Uterus (tissue), 4 donors: ENCODE measurements at places on chromosomes 5 and 9. TPM values are rescaled to one million over a fixed set of nuclear protein-coding genes. Genes with fewer than 3 reads are reported as not detected.

GRCh38 chr9:117826837-117827236 lies 122.6 kb downstream of the TLR4 start:
- H3K4me3 ChIP-seq = no peak overlapping the region
- H3K36me3 ChIP-seq = no peaks in the 10 kb centered on the region
- no peaks in the 10 kb centered on the region for H3K4me1 ChIP-seq
- no peak overlapping the region for H3K27ac ChIP-seq
- DNase-seq = no peak
- no peaks in the 10 kb centered on the region for H3K27me3 ChIP-seq

- DNase-seq = no peak
- no peaks in the 10 kb centered on the region for H3K27me3 ChIP-seq
- H3K27ac ChIP-seq = no peak overlapping the region
- H3K4me3 ChIP-seq = no peak overlapping the region
- no peaks in the 10 kb centered on the region for H3K4me1 ChIP-seq
Measured at GRCh38 chr5:97452646-97453045, 269.6 kb upstream of the RIOK2 start.

DNA sequence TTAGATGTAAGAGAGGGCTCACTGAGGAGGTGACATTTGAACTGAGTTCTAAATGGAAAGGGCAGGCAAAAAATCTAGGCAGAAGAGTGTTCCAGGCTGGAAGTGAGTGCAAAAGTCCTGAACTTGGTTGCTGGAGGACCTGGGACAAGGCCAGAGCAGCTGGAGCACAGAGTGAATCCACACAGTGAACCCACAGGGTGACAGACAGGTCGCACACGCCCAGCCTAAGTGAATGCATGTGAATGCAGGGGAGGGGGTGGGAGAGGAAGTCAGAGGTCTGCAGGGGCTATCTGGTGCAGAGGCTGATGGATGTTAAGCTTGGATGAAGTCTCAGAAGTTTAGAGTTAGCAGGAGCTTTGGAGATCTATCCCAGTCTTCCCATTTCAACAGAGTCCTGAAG lies 556 bp upstream of the TTF1 start:
- H3K27ac ChIP-seq = no peak overlapping the region
- H3K36me3 ChIP-seq = no peaks in the 10 kb centered on the region

- H3K27ac ChIP-seq = no peak overlapping the region
- DNase-seq = no peak
Measured at GRCh38 chr9:132414731-132415130, 4.7 kb downstream of the CFAP77 start.

ZFP37 gene
- total RNA-seq = 7.7 TPM
